ENCODE measurements at places on chromosomes 7 and 10.

GRCh38 chr7:28142650-28143049 lies 37.9 kb downstream of the JAZF1 start:
- no peak for DNase-seq

- DNase-seq: no peak
Measured at GRCh38 chr10:85284778-85285770, 956.7 kb downstream of the CCSER2 start.

- DNase-seq: no peak
Measured at GRCh38 chr7:84176716-84177115, 17.9 kb downstream of the SEMA3A start.

DNA sequence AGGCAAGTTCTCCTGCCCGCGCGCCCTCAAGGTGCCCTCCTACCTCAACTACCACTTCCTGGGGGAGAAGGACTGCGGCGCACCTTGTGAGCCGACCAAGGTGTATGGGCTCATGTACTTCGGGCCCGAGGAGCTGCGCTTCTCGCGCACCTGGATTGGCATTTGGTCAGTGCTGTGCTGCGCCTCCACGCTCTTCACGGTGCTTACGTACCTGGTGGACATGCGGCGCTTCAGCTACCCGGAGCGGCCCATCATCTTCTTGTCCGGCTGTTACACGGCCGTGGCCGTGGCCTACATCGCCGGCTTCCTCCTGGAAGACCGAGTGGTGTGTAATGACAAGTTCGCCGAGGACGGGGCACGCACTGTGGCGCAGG lies 1.4 kb downstream of the FZD1 start:
- no peak for DNase-seq

- DNase-seq: no peak
Measured at GRCh38 chr10:91513598-91514424, 103.7 kb downstream of the HECTD2 start.

DNA sequence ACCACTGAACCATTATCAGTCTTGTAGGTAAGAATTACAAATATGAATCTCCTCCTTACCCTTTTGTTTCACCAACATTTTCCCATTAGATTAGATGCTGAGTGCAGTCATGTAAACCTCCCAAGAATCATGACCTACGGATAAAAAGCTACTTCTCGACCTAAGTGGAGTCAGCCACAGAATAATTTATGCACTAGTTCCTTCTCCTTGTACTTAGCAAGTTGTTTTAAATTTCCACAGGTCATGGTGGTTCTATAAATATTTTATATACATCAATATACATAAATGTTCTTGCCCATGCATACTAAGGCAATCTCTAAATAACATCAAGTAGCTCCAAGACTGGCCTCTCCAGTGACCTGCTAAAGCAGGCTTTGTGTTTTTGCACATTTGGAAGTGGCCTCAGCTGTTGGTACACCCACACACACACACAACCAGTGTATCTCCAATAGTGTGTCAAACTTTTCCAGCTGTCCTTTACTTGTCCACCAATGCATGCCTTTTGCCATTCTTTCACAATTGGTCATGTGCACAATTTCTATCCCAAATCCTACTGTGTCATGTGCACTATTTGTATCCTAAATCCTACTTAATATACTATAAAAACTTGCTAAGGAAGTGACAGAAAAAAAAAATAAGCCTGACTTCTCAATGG lies 21.5 kb downstream of the LMOD2 start:
- no peak for DNase-seq

GRCh38 chr7:47581438-47581803 lies 490 bp downstream of the TNS3 start:
- DNase-seq: no peak

GRCh38 chr10:86334488-86335085 lies 32.0 kb downstream of the GRID1 start:
- DNase-seq: no peak

- no peak for DNase-seq
Measured at GRCh38 chr10:124649214-124649613, 95.0 kb downstream of the FAM53B start.
